Putamen (tissue), 1 donor: ENCODE measurements at places on chromosomes 6 and 20.

DNA sequence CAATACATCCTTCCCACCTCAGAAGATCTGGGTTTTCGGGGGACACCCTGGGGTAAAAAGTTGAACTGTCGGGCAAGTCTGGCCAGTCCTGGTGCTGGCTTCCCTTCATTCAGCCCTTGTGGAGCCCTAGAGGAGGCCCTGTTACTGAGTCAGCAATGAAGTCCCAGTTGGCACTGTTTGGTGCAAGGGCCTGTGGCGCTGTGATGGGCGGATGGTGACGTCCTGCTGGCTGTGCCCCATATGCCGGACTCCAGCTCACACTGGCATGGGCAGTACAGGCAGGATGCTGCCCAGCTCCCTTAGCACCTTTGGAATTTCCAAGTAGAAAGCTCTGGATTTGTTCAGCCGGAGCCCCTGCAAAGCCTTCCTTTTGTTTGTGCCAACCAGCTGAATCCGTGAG is 186.2 kb upstream of the PMEPA1 start:
- DNase-seq, result no peak

GRCh38 chr6:42664718-42665117 is 57.7 kb downstream of the PRPH2 start:
- no peak for DNase-seq

DNA sequence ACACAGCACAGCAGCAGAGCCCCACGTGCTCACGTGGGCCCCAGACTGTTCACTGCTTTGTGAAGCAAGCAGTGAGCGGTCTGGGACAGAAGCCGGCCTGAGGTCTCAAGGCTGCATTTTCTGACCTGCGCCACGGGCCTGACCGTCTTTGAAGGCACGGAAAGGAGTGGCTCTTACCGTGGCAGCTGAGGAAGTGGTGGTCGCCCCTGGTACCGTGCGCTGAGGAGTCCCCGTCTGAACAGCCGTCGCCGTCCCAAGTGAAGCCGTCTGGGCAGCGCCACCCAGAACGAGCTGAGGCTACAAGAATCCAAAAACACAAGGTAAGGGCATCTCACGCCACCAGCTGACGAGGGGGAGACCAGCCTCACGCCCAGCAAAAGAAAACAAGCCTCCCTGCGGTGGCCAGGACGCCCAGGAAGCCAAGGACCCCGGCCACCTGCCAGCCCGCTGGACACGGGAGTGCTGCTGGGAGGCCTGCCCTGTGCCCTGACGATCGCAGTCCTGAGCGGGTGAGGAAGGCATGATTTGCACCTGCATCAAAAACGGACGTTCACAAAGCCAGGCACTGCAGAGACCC is 55.7 kb downstream of the TAF4 start:
- no peak for DNase-seq

DNA sequence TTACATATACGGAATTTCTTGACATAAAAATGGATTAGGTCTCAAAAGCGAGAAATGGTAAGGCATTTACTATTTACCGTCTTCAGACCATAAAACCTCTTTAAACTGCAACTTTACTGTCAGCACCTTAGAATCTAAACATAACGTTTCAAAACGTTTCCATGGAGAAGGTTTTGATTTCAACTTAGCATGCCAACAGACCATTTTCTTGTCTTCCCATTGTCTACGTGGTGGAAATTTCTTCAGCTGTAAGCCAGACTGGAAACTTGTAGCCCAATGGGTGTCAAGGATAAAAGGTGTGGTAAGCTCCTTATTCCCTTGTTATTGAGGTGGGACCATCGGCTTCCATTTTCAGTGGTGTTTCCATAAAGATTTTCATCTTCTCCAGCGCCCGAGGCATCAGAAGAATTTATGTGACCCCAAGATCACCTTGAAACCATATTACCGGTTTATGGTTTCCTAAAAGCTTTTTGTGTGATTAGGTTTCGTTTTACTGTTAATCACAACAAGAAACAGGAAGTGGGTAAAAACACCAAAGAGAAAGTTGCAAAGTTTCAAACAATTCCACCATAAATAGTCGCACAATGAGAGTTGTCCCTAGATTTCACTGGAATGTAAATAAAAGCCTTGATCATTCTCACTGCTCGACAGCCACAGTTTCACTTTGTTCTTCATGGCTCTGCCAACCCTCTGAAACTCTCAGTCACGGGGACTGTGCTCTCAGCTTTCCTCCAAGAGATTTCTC is 63.0 kb upstream of the CD2AP start:
- DNase-seq, result peak; percentile 6

GRCh38 chr6:53483423-53484353 is 61.2 kb downstream of the GCLC start:
- peak; percentile 59 for DNase-seq

DNA sequence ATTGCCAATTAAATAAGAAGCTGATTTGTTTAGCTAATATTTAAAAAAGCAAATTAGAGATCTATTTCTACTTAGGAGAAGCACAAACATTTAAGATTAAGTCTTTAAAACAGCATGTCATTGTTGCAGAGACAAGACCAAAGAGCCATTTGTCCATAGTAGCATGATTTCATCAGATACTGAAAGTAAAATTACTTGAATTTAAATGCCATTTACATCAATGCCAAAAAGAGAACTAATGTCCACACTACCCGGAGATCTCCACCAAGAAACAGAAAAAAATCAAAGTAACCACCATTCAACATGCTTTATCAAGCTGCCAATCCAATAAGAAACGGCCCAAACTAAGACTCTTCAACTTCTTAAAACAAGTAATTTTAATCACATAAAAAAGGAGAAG is 15.7 kb downstream of the AURKA start:
- DNase-seq, result no peak

DNA sequence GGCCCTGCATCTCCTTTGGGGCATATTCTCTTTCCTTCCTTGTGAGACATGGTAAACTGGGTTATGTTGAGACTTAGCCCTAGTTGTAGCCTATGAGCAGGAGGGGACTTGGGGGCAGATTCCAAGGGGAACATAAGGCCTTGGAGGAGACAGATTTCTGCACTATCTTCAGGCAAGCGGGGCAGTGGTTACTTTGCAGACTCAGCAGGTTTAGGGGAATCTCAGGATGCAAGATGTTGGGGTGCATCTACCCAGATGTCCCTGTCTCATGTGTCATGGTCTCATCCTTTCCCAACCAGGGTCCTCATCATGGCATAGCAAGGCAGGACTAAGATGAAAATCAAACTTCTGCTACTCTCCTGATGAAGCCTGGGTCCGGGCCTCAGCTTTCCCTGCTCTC is 58.6 kb upstream of the PTPRT start:
- no peak for DNase-seq

GRCh38 chr20:34127792-34128191 is 15.7 kb upstream of the EIF2S2 start:
- DNase-seq, result no peak
